Kidney glomerular epithelial cell (primary cell): ENCODE measurements at places on chromosomes 11 and 22.

- no peak for DNase-seq
Observed at GRCh38 chr11:133659538-133660201, 127.4 kb upstream of the OPCML start.

GRCh38 chr11:70581991-70582885, 183.9 kb downstream of the CTTN start:
- no peak for DNase-seq

GRCh38 chr22:35735542-35735941, 17.9 kb downstream of the APOL5 start:
- no peak for DNase-seq

- no peak for DNase-seq
Observed at GRCh38 chr22:42171946-42172719, 41.5 kb upstream of the CYP2D6 start.

DNA sequence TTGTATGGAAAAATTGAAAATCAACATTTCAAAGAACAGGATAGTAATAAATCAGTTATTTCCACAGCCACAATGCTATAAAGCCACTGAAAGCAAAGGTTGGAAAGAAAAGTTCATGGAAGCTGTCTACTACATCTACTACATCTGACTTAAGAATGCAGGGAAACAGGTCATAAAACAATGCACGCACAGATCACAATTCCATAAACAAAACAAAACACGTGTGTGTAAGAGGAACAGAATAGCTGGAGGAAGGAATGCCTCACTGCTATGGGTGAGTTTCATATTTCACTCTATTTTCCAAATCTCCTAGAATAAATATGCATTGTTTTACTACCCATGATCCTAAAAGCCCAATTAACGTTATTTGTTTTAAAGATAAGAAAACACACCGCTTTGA, 66.3 kb downstream of the NCAPD3 start:
- no peak for DNase-seq

DNA sequence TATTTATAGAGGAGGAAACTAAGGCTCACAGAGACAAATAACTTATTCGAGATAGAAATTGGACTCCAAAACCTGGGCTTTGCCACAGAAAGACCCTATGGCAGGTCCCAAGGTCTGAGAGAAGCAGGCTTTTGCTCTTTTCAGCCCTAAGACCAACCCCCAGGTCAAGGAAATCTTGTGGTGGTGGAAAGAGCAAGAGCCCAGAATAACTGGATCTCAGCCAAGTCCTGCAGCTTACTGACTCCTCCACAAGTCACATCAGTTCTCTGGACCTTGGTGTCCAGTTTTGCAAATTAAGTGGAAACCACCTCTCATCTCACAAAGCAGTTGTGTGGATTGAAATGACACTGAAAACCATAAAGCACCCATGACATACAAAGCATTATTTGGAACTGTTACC, 122.2 kb downstream of the C11orf58 start:
- no peak for DNase-seq

GRCh38 chr11:11724994-11725393, 103.2 kb upstream of the GALNT18 start:
- no peak for DNase-seq

DNA sequence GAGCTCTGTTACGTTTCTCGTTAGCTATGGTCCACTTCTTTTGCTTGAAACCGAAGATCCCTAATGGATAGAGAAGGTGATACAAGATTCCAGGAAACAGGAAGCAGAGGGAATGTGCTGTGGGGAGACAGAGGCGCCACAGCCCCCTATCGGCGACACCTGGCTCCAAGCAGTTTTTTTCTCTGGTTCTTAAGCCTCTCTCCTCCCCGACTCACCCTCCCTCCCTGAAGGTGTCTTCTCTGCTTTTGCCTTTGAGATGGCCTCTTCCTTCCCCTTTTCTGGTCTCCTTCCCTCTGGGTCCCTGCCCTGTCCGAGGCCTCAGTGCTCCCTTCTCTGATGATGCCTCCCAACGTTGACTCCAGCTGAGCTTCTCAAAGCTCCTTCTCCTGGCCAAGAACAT, 14.2 kb upstream of the APOBEC3A start:
- no peak for DNase-seq

DNA sequence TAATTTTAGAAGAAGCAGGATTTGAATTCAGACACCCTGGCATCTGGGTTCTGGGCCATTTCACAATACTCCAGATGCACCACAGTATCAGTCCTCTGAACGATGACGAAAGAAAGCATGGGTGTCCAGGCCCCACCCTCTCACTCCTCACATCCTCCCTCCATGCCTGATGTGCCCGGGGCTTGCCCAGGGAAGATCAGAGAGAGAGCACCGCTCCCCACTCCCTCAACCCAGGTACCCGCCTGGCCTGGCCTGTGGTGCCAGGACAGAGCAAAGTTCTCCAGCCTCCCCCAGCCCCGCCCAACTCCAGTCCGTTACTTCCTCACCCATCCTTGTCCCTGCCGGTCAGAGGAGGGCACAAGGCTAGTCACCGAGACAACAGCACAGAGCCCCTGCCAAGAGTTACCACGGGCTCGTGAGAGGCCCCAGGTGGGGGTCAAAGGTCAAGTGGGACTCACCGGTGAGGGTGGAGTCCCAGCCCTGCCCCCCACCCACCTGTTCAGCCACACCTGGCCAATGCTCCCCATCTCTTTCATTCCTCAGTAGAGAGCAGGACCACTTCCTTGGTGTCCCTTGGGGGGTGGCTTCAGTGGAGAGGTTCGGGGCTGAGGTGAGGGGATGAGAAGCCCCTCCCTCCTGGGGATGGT, 8.1 kb downstream of the BCL9L start:
- DNase-seq = peak; percentile 69

DNA sequence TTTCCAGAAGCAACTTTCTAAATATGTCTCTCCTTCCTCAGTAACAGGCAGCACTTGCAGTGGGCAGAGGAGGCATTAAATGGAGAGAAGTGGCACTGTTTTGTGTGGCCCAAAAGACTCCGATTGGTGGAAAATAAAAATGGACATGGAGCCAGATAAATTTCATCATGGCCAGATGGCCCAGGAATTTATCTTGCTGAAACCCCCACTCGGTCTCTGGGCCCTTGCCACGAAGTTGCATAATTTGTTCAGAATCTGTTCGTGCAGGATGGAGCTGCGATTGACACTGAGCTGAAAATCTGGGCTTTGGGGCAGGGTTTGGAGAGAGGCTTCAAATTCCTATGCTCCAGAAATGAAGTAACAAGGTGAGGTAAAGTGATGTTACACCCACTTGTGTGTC, 65.5 kb downstream of the C11orf91 start:
- DNase-seq = no peak

GRCh38 chr11:66857234-66857926, 516 bp downstream of the LRFN4 start:
- DNase-seq = no peak

DNA sequence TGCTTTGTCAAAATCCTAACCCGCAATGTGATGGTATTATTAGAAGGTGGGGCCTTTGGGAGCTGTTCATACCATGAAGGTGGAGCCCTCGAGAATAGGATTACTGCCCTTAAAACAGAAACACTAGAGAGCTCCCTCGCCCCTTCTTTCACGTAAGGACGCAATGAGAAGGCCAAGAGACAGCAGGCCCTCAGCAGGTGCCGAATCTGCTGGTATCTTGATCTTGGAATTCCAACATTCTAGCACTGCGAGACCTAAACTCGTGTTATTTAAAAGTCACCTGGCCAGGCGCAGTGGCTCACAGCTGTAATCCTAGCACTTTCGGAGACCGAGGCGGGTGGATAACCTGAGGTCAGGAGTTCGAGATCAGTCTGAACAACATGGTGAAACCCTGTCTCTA, 33.1 kb downstream of the LARGE1 start:
- no peak for DNase-seq

DNA sequence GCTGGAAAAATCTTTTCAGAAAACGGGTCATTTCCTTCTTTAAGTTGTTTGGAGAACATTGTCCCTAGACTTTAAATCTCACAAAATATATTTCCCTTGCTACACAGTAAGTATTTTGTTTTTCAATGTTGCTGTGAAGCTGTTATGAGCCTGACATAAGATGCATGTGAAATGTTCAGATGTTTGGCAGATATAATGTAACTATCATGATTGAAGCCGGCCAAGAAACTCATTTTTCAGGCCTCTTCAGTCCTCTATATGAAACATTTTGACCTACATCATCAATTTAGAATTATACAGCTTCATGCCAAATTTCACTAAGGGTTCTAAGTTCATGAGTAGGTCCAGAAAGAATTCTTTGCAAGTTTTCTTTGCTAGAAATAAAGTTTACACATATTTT, 133.8 kb downstream of the JRKL start:
- no peak for DNase-seq

DNA sequence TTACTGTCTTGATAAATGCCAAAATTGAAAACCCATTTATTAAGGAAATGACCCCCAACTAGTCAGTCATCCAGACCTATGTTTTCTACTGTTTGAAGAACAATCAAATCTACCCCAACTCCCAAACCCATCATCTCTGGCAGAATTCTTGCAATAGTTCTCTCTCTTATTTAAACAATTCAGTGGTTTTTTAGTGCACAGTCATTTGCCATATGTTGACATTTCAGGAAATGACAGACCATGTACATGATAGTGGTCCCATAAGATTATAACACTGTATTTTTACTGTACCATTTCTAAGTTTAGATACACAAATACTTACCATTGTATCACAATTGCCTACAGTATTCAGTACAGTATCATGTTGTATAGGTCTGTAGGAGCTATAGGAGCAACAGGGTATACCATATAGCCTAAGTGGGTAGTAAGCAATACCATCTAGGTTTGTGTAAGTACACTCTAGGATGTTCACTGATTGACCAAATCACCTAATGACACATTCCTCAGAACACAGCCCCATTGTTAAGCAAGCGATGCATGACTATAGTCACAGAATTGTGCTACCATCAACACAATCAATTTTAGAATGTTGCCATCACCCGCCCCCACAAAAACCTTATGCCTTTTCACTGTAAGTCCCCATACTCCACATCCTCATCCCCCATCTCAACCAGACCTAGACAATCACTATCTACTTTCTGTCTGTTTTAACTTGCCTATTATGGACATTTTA, 41.8 kb downstream of the MMP20 start:
- no peak for DNase-seq

GRCh38 chr11:62127941-62128770, 4.3 kb downstream of the INCENP start:
- no peak for DNase-seq

DNA sequence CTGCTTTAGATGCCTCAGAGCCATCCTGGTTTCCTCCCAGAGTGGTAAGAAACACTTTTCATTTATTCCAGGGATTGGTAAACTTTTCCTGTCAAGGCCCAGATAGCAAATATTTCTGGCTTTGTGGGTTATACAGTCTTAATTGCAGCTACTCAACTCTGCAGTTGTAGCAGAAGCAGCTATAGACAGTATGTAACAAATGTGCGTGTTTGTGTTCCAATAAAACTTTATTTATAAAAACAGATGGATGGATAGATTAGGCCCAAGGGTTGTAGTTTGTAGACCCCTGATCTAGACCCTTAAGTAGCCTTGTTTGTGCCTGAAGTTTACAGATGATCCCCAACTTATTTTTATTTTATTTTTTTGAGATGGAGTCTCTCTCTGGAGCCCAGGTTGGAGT, 17.9 kb downstream of the NNMT start:
- no peak for DNase-seq

DNA sequence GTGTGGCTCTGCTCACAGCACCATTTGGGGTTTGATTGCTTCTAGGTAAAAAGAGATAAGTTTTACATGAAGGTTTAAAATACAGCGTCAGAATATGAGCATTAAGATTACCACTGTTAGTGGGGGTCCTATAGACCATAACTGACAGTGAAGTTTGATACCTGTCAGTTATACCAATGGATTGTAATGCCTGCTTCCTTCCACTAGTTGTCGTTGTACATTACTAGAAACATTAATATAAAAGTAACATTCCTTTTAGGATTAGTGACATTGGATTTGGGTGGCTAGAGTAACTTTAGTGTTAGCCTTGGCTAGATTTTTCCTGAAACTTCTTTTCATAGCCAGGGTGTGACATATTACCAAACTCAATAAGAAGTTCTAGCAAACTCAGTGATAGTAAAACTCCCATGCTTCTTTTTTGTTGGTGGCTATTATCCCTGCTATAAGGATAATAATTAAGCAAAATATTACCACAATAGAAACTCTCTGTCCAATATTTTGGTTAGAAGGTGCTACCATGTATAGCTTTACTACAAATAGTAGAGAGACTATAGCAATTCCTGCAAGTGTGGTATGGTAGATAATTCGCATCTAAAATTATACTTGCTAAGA, 57.1 kb downstream of the FAM181B start:
- DNase-seq = no peak

DNA sequence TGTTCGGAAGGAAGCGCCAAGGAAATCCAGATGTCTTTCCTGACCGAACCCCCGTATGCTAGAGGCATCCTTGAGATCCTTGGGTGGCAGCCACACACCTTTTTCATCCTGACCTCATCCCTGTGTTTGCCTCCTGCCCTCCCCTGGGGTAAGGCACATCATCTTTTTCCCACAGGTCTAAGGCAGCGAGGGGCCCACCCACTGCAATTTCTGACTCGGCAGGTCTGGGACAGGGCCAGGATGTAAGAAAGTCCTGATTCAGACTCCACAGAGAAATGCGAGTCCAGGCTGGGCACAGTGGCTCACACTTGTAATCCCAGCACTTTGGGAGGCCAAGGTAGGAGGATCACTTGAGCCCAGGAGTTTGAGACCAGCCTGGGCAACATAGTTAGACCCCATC, 10.5 kb downstream of the ZMAT5 start:
- no peak for DNase-seq

- DNase-seq = no peak
Observed at GRCh38 chr11:27722953-27723344, 22.7 kb upstream of the BDNF start.

- no peak for DNase-seq
Observed at GRCh38 chr11:119062779-119063178, 4.8 kb upstream of the VPS11 start.

DNA sequence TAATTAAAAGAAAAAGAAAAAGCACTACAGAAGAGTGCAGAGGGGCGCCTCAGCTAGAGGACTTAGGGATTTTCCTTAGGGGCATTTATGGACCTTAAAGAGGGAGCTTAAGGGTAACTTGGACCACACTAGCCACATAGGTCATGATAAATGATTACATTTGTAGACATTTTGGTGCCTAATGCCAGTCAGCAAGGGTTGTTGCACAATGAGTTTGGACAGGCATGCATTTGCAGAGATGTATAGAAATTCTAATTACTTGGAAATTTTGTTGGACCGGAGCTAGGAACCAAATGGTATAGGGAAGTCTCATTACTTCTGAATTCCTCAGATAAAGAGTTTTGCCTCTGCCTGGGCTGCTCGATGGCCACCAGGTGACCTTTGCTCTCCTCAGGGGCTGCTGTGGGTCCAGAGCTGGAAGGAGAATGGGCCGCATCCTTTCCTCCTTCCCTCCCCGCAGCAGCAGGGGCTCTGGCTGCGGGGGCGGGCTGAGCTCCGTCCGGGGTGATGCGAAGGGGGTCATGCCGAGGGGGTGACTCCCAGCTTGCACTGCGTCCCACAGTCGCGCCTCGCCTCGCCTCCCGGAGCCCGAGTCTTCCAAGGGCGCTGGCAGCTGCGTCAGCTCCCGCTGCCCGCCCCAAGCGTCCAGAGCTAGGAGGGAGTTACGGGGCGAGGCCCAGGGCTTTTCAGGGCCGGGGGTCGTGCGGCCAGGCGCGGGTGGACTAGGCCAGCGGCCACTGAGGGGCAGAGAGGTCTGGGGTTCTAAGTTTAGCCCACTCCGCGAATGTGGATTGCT, 20.3 kb upstream of the MALAT1 start:
- DNase-seq = no peak

GRCh38 chr11:134915212-134915611, 503.2 kb upstream of the B3GAT1 start:
- DNase-seq = no peak
